ENCODE measurements at places on chromosomes 16 and 17. TPM values are rescaled to one million over a fixed set of nuclear protein-coding genes. Genes with fewer than 3 reads are reported as not detected.

DNA sequence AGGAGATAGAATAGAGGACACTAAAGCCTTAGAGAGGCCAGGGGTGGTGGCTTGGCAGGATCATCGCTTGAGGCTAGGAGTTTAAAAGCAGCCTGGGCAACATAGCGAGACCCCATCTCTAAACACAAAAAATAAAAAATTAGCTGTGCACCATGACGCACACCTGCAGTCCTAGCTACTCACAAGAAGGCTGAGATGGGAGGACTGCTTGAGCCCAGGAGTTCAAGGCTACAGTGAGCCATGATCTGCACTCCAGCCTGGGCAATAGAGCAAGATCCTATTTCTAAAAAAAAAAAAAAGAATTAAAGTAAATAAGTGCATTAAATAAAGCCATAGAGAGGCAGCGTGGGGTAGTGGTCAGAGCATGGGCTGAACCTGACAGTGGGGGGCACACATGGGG, 19.1 kb downstream of the SBK1 start:
- no peak for DNase-seq

Gene CD19
- total RNA-seq = 0.27 TPM

GRCh38 chr17:29705386-29705785, 82.7 kb upstream of the CORO6 start:
- no peak for DNase-seq

GRCh38 chr17:21168555-21168865, 41.7 kb downstream of the DHRS7B start:
- no peak for DNase-seq

GRCh38 chr16:46886764-46887523, 2.8 kb downstream of the GPT2 start:
- DNase-seq = no peak

Measured in glutamatergic neuron (in vitro differentiated cells).